MV-4-11 (cell line): ENCODE measurements at places on chromosomes 16 and 17.

GRCh38 chr17:43092901-43093300 lies 32.3 kb downstream of the BRCA1 start:
- no peak for DNase-seq

- peak; percentile 49 for DNase-seq
Measured at GRCh38 chr16:89722392-89723278, 1.3 kb downstream of the ZNF276 start.

DNA sequence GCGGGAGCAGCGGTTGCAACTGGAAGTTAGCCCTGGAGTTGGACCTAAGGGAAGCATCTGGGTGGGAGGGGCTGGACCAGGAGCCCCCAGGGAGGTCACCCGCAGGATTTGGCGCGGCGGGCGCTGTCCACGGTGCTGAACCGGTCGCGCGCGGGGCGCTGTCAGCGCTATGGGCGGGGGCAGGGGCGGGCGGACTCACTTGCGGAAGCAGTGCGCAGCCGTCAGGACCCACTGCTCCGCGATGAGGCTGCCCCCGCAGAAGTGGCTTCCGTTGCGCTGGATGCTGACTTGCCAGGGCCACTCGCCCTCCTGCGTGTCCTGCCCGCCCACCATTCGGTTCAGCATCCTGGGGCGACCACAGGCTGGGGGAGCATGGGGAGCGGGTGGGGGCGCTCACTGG lies 4.5 kb downstream of the PRSS27 start:
- peak; percentile 59 for DNase-seq

GRCh38 chr16:68202091-68202519 lies 33.8 kb downstream of the ESRP2 start:
- DNase-seq, result no peak

GRCh38 chr16:10562361-10562899 lies 18.0 kb downstream of the EMP2 start:
- peak; percentile 11 for DNase-seq

GRCh38 chr17:30092886-30093285 lies 23.7 kb upstream of the NSRP1 start:
- DNase-seq, result no peak

DNA sequence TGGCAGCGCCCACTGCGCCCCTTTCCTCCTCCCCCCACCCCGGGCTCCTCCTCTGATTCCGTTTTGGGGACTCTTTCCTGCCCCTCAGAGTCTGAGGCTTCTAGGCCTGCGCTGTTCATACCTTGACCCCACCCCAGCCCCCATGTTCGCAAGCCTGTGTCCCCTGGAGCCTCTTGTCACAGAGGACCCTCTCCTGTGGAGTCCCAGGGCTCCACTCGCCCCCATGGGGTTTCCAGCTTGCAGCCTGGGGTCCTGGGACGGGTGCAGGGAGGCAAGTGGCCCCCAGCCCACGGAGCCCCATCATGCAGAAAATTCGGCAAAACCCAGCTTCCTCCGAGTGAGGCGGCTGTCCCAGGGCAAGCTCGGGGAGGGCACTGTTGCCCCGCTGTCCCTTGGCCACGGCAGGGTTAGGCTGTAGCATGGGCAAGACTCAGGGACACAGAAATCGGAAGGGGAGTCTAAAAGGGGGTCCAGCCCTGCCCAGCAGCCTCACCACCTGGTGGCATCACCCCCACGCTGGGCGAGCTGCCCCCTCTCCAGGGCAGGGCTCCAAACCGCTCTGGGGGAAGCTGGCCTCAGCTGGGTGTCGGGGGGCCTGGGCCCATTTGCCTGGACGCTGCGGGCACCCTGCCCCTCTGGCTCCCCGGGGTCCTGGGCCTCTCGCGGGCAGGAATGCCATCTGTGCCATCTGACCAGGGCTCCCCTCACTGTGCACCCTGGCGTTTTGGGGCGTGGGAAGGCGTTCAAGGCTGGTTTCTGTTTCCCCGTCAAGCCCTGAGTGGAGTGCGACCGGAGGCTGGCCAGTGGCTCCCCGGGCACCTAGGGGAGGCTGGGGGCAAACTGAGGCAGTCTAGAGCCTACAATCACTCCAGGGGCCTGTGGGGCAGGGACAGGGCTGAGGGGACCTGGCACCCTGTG lies 11.5 kb upstream of the BAHCC1 start:
- DNase-seq, result no peak

DNA sequence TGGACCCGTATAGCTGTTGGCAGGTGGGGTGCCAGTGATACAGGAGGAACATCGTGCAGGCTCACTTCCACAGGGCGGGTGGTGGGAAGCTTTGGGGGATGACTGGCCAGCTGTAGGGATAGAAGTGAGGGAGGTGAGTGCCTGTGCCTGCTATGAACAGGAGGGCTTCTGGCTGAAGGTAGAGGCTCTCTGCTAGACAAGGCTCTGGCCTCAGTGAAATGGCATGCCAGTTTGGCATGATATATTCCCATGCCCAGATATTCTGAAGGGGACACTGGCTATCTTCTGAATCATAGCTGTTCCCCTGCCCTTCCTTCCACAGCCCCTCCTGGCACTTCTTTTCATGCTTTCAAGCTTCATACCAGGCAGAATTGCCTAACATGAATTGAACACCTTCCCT lies 19.1 kb downstream of the PHAF1 start:
- DNase-seq, result no peak

DNA sequence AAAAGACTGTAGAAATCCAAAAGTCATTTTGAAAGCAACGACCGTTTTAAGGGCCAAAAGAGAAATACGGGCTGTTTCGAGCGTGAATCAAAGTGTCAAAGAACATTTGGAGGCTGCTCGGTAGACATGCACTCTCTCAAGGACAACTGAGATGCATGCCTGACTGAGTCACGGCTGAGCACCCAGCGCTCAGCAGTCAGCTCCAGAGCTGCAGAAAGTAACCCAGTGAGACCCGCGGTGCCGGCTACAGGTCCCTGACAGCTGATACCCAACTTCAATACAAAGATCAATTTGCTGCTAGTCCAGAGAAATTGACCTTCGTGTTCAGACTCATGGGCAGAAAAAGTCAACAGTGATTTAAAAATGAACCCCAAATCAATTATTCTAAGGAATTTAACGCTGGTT lies 214.9 kb downstream of the STX8 start:
- DNase-seq, result no peak

GRCh38 chr17:37430051-37430627 lies 23.5 kb downstream of the TADA2A start:
- peak; percentile 49 for DNase-seq

GRCh38 chr17:70127221-70127873 lies 42.0 kb upstream of the KCNJ2 start:
- no peak for DNase-seq

DNA sequence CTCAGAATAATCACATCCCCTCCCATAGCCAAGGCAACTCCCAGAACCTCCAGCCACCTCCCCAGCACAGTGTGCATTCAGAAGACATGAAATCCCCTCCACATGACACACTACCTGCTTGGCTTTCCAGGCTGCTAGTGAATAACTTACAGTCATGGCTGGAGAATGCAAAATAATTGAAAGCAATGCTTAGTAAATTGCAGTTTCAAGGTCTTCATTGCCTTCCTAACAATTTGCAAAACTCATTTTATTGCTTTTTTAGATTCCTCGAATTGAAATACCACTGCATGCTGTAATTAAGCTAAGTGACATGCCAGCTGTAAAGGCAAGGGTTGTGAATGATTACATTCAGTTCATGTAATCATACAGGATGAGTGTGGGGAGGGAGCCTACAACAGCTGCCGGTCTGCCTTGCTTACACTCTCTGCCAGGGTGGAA lies 29.0 kb upstream of the HOXB13 start:
- no peak for DNase-seq

GRCh38 chr17:44324092-44324570 lies 492 bp downstream of the SLC25A39 start:
- no peak for DNase-seq

DNA sequence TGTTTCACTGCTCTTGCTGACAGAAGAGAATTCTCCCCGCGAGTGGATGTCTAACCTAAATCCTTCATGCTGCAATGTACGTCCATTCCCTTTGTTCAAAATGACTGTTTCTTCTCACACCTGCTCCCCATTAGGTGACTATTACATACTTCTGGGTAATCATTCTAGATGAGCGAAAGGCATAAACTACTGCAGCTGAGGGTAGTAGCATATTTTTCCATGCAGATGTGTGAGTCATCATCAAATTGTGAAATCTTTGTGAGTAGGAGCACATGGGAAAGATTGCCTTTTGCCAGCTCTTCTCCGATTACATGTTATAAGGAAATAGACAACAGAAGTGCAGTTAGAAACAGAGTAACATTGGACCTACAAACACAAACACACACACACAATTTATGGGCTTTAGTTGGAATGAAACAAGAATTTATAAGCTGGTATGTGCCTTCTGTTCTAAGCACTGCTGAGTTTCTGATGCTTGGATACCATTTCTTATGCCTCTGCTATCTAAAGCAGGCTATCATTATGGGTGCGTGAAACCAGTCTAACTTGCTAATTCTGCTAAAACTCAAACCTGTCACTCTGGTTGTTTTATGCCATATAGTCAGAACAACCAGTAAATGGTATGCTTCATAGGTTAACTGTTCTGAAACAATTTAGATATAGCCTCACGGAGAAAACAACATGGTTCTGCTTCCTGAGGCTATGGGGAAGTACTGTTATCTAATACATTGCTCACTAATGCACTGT lies 346.9 kb upstream of the PSMD7 start:
- DNase-seq, result no peak

DNA sequence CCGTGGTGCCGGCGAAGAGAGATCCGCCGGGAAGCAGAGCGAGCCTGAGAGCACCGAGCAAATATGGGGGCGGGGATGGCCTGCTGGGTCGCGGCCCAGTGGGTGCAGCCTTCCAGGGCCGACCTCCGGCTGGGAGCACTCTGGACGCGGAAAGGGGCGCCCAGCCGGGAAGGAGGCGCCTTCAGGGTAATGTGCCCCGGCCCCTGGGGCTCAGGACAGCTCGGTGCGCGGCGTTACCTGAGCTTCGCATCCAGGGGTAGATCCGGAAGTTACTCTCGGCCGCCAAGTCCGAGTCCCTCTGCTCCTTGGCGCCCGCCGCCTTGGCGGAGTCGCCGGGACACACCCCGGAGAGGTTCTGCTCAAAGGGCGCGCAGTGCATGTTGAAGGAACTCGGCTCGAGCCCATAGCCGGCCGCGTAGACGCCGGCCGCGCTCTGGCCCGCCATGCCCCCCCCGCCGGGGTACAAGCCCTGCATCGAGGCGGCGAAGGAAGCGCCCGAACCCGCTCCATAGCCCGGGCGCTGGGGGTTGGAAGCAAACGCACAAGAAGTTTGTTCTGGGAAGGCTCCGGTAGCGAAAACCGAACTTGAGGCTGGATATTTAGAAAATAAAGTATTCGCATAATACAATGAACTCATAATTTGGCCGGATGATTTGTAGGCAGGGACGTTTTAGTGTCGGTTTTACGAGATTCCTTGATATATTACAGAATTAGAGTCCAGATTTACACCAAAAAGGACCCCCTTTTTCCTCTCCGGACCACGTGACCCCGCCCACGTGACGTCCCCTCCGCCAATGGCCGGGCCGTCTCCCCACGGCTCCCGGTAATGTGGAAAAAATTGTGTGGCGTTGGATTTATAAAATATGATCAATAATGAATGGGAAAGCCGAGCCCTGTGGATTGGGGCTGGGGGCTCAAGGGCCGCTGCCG lies at the start of gene HOXB7:
HOXB7 (minus strand) TSS at position 736 of the 930 bp plus-strand sequence; CDS start at position 637, 99 bp downstream.
- DNase-seq, result peak; percentile 11

- DNase-seq, result peak; percentile 6
Measured at GRCh38 chr17:75885431-75885830, 7.0 kb upstream of the TRIM47 start.

DNA sequence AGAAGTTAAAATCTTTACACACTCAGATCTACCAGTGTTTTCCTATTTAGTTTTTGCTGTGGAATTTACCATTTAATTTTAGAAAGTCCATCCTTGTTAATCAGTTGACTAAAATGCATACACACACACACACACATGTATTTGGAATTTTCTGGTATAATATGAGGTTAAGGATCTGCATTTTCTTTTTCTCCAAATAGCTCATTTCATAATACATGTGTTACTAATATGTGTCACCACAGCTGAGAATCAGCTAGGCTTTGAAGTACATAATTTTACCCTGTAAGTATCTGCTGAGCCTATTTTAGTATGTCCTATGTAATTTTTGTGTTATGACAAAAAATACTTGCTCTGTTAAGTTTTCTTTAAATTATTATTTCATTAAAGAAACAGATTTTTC lies 143.2 kb downstream of the PHKB start:
- DNase-seq, result no peak

DNA sequence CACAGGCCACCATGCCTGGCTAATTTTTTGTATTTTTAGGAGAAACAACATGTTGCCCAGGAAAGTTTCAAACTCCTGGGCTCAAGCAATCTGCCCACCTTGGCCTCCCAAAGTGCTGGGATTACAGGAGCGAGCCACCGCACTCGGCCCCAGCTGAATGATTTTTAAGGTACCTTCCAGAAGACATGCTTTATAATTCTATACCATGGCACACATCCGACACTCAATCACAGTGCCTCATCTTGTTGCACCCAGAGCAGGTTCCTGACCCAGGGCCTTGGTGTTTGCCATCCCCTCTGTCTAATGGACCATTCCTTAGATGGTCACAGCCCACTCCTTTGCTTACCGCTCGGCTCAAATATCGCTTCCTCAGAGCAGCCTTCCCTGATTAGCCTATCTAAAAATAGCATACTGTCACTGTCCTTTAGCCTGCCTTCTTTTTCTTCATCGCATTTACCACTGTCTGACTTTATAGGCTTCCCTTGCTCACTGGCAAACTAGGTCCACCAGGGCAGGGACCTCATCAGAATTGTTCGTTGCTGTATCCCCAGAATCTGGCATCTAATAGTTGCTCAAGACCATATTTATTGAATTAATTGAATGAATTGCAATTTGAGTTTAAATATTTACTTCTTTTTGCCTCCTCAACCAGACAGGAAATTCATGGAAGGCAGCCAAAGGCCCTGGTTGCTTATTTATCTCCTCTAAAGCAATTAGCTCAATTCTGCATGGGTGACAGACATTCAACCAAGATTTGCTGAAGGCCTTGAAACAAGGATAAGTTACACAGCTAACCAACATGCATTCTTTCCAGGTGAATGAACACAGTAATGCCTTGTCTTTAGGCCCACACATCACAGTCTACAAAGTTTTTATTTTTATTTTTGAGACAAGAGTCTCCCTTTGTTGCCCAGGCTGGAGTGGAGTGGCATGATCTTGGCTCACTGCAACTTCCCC lies 6.3 kb upstream of the TENT4B start:
- DNase-seq, result peak; percentile 33

GRCh38 chr17:14297161-14297851 lies 3.6 kb upstream of the HS3ST3B1 start:
- peak; percentile 51 for DNase-seq

- no peak for DNase-seq
Measured at GRCh38 chr17:79799174-79799537, 2.3 kb upstream of the CBX8 start.

DNA sequence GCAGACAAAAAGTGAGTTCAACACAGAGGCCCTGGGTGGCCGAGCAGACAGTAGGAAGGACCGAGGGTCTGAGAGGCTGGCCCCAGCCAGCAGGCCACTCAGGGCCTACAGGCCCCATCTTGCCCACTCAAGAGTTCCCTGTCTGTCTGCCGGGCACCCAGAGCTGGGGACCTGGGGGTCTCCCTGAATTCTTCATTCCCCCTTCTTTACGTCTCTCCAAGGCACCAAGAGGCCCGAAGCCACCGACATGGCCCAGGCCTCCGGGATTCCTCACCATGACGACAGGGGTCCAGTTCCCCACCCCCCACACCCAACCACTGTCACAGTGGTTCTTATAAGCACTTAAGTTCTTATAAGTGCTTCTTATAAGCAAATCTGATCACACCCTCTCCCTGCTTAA lies 49.2 kb downstream of the NOS2 start:
- DNase-seq, result no peak

GRCh38 chr16:85928401-85928820 lies 29.4 kb downstream of the IRF8 start:
- DNase-seq, result peak; percentile 99

- DNase-seq, result no peak
Measured at GRCh38 chr17:7380321-7380720, 568 bp upstream of the TNK1 start.

GRCh38 chr17:27532269-27533263 lies 76.3 kb downstream of the KSR1 start:
- peak; percentile 98 for DNase-seq
